ENCODE measurements at places on chromosomes 2 and 18.

DNA sequence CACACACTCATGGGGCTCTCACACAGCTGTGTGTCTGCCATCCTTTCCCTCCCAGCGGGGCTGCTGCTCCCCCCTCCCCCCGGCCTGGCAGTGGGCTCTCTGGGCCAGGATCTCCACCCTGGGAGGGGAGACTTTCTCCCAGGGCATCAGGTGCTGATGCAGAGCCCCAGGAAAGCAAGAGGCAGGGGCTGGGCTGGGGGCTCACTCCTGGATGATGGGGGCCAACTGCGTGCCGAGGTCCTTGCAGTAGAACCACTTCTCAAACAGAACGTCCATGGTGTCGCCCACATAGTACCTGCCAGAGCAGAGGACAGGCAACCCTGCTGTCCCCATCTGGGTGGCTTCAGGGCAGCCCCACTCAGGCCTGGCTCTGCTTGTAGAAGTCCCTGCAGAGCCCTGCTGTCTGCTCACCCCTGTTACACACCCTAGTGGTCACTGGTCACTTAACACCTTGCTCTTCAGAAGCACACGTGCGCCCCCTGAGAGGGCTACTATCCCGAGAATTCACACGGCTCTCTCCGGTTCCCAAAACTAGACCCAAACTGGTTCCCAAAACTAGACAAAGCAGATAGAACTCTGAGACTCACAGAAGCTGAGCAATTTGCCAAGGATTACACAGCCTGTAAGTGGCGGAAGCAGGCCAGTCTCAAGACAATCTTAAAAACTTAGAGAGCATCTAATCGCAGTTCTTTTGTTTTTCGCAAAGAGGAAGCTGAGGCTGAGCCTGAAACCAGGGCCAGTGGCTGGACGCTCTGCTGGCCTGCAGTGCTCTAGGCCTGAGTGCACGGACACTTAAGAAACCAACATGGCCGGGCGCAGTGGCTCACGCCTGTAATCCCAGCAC is 6.6 kb upstream of the OXER1 start:
- peaks cover 5% of the 10 kb centered on the region for H3K4me1 ChIP-seq
- H3K4me3 ChIP-seq, result no peak overlapping the region
- no peak for DNase-seq
- no peak overlapping the region for H3K27ac ChIP-seq
- H3K27me3 ChIP-seq, result no peaks in the 10 kb centered on the region
- no peaks in the 10 kb centered on the region for H3K36me3 ChIP-seq

GRCh38 chr18:46677611-46678010 is 20.6 kb upstream of the LOXHD1 start:
- DNase-seq, result no peak
- H3K36me3 ChIP-seq, result no peaks in the 10 kb centered on the region
- no peak overlapping the region for H3K4me3 ChIP-seq
- H3K4me1 ChIP-seq, result peaks cover under 1% of the 10 kb centered on the region
- no peak overlapping the region for H3K27ac ChIP-seq

DNA sequence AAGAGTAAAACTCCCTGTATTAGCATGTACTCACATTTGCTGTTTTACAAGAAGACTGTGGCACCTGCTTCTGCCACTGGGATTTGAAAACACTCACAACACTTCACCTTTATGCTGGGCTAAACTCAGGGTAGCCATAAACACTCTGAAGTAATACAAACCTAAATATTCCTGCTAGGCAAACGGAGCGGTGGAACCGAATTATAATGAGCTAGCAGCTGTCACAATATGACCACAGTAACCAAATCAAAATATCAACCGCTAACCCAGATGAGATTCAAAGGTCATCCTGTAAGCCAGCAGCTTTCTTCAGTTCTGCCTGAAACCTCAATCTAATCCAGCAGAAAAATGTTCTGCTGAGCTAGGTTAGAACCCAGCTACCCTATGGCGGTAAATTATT is 132.1 kb downstream of the TCF4 start:
- H3K4me1 ChIP-seq, result no peaks in the 10 kb centered on the region
- no peak overlapping the region for H3K4me3 ChIP-seq
- no peaks in the 10 kb centered on the region for H3K36me3 ChIP-seq
- H3K27me3 ChIP-seq, result no peaks in the 10 kb centered on the region
- H3K27ac ChIP-seq, result no peak overlapping the region

GRCh38 chr18:29588446-29589100 is 1411.6 kb upstream of the CDH2 start:
- H3K36me3 ChIP-seq, result no peaks in the 10 kb centered on the region
- H3K27ac ChIP-seq, result no peak overlapping the region
- no peak overlapping the region for H3K4me3 ChIP-seq
- H3K27me3 ChIP-seq, result no peaks in the 10 kb centered on the region
- DNase-seq, result no peak

- no peaks in the 10 kb centered on the region for H3K36me3 ChIP-seq
- no peaks in the 10 kb centered on the region for H3K27me3 ChIP-seq
- no peaks in the 10 kb centered on the region for H3K4me1 ChIP-seq
- no peak overlapping the region for H3K4me3 ChIP-seq
- H3K27ac ChIP-seq, result no peak overlapping the region
These were observed 101.2 kb downstream of the KCNS3 start for GRCh38 chr2:17979707-17980106.

GRCh38 chr2:56197816-56198215 is 14.0 kb downstream of the CCDC85A start:
- H3K4me3 ChIP-seq, result no peak overlapping the region
- H3K27ac ChIP-seq, result no peak overlapping the region
- peaks cover 2% of the 10 kb centered on the region for H3K27me3 ChIP-seq
- no peak for DNase-seq

Data from activated naive CD8-positive, alpha-beta T cell treated with anti-CD3 and anti-CD28 coated beads, Interleukin-2, amount 10 ng/mL, durations not matched to agents 7 days and 5 days (primary cell).